ENCODE measurements at places on chromosomes 6 and 20.

- DNase-seq: no peak
Observed at GRCh38 chr20:24048024-24048611, 59.5 kb upstream of the GGTLC1 start.

- peak; percentile 5 for DNase-seq
Observed at GRCh38 chr20:6599876-6600735, 167.4 kb upstream of the BMP2 start.

DNA sequence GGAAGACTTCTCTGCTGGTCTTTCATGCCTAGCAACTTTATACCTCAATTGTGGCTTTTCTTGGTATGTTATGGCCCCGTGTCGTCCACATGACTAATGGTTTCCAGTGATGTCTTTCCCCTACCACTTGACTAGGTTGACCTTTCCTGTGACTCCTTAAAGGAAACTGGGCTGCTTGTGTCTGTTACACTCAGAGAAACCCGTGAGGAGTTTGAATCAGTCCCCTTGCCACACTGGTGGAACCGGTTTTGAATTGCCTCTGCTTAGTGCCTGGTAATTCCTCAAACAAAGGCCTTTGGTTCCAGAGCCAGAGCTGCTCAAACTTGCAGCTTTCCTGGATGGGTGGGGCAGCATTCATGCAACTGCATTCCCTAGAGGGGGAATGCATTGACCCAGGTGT is 21.9 kb downstream of the ECT2L start:
- DNase-seq: peak; percentile 61

- DNase-seq: no peak
Observed at GRCh38 chr6:24797596-24798216, 1.0 kb downstream of the ARMH2 start.

DNA sequence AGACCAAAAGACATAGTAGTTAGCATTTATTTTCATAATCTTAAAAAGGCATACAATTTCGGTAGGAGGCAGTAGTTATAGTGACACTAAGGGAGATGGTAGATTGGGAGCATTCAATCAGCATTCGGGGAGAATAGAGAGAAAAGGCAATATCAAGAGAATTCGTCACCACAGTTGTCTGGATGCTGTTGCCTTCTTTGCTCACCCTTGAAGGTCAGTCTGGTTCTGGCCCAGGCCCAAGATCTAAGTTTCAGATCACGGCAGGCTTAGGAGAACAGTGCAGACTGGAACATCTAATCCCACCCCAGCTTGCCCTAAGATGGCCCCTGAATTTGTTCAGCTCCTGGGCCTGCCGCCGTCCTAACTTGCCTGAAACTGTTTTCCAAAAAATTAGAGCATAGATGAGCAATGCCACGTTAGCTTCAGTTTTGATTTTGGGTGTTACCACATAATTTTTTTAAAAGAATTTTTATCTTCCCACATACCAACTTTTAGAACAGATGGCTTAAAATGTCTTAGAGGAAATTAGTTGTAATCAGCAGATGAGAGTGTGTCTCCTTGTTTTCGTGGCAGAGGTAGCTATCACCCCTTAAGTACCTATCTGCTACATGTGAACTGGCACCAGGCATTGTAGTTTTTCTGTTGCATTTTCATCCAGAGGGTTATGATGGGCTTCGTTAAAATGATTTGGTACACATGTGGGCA is 8.3 kb upstream of the CEP85L start:
- peak; percentile 79 for DNase-seq

GRCh38 chr6:136317021-136317694 is 27.5 kb upstream of the BCLAF1 start:
- DNase-seq: peak; percentile 73

DNA sequence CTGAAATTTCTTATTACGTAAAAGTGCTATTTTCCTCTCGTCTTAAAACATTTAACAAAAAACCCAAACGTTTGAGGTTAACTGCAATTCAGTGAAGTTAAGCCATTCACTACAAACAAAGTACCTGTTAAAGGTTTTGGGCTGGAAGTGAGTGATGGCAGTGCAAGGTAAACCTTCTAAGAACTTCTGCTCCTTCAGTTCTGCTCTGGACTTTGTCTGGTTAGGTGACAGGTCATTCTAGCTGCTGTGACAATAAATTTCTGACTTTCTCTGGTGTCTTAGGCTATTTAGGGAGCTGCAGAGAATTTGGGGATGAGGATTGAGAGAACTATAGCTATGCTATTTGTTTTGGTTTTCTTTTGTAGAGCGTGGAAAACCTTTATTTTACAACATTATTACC is 36.5 kb upstream of the NEDD9 start:
- no peak for DNase-seq

GRCh38 chr6:51559059-51559458 is 528.4 kb downstream of the PKHD1 start:
- DNase-seq: no peak

DNA sequence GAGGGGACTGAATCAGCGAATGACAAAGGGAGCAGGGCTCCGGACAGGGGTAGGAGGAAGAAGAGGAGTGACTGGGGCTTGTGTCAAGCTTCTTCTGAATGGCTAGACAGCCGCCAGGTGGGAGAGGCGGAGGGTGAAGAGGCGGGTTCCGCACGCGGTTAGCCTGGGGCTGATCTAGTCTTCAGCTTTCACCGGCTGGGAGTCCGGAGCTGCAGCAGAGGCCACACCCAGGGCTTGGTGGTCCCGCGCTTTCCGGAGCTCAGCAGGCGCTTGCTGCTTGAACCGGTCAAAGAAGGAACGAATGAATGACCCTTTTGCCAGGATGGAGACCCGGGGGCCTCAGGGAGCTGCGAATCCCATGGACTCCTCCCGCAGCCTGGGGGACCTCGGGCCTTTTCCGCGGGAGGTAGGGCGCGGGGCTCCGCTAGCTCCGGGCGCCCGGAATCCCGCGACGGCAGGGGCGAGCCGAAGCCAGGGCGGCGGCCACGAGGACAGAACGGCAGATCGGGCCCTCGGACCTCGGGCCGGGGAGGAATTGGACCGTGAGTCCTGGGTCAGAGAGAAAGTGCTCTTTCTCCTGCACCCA is at the start of gene C6orf141:
C6orf141 (plus strand) TSS at position 177 of the 586 bp plus-strand sequence; CDS start at position 302, 125 bp downstream.
- no peak for DNase-seq

DNA sequence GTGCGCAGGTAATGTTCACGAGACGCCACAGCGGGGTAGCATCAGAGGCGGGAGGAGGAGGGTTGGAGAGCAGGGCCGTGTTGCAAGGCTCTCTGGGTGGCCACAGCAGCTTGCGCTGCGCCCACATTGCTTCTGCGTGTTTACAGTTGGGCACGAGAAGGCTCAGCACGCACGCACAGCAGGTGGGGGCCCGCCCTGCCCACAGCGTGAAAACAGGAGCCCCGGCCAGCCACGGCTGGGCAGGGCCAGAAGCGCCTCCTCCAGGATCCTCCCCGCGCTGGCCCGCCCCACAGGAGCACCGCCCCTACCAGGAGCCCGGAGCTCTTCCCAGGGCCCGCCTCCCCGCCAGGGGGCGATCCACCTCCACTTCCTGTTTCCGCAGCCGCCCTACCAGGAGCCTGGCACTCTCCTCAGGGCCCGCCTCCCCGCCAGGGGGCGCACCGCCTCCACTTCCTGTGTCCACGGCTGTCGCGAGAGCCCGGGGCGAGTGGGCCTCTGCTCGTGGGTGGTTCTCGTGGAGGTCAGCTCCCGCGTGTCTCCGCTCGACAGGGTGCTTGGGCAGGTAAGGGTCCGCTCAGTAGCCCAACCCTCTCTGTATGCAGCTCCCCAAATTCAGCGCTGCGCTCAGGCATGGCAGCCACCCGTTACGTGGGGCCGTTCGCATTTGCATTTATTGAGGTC is at the start of gene FAM50B:
FAM50B (plus strand) TSS at position 449 of the 681 bp plus-strand sequence. CDS start 439 bp downstream, outside the sequence.
- DNase-seq: peak; percentile 76

- DNase-seq: no peak
Observed at GRCh38 chr20:49306903-49307620, 29.2 kb upstream of the ZNFX1 start.

DNA sequence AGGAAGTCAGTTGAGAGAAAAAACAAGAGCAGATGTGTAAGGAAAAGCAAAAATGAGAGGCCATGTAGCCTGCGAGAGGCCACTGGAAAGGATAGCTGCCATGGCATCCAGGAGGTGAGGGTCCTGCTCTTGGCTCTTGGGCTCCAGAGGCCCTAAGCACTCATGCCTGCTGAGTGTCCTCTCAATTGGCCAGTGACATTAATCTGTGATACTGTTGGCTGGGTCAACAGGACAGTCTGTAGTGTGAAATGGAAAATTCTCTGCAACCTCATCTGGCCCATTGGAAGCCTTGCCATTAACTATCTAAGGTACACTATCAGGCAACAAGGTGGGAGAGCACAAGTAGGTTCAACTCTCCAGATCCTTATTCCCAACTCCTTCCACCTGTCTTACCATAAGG is 180.9 kb downstream of the LY86 start:
- DNase-seq: no peak

DNA sequence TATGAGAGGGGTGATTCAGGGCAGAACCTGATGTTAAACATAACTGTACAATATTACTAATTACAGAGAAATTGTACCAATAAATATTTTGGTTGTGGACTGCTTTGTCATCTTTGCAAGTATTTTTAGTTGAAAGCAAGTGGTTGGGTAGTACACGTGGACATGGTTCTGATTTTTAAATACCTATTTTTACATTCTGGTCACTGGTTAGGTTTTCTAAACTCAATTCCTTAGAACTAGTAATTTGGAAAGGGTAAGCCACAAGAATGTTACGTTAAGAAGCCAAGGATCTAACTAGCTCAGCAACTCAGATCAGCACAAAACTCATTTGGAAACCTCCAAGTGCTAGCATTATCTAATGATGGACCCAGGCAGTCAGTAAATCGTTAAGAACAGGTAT is 2.7 kb downstream of the EPB41L2 start:
- DNase-seq: no peak

- no peak for DNase-seq
Observed at GRCh38 chr6:69881322-69882151, 15.2 kb downstream of the COL19A1 start.

DNA sequence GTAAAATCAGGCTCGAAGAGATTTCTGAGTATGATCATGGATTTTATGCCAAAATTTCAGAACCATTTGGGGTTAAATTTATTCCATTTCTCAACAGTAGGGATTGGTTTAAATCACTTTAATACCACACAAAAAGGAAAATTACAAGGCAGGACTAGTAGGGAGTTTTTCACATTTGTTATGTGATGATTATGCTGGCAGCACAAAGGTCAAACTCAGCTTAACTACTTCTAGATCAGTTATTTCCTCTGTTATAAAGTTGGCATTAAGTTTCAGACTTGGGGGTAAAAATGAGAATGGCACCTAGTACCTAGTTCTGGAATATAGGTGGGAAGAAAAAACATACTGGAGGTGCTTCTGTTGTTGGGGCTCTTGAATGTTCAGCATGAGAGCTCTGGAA is 39.5 kb downstream of the PHF3 start:
- no peak for DNase-seq

- no peak for DNase-seq
Observed at GRCh38 chr6:9095729-9096128, 660.4 kb upstream of the SLC35B3 start.

DNA sequence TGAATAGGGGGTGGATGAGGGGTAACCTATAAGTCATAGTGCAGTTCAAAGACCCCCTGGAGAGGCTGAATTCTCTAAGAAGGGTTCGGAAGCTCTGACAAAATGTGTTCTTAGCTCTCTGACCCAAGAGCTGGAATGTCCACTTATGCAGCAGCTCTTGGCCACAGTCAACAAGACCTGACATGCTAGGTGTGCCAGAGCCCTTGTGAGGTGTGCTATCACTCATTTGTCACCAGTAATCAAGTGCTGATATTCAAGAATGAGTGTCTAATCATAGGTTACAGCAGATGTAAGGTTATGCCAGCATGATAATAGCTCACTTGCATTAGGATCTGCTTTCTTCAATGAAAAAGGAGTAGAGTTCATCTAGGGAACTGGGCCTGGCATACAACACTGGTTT is 28.1 kb downstream of the TOMM6 start:
- DNase-seq: no peak

- DNase-seq: peak; percentile 53
Observed at GRCh38 chr6:150930841-150931240, 65.3 kb downstream of the MTHFD1L start.

DNA sequence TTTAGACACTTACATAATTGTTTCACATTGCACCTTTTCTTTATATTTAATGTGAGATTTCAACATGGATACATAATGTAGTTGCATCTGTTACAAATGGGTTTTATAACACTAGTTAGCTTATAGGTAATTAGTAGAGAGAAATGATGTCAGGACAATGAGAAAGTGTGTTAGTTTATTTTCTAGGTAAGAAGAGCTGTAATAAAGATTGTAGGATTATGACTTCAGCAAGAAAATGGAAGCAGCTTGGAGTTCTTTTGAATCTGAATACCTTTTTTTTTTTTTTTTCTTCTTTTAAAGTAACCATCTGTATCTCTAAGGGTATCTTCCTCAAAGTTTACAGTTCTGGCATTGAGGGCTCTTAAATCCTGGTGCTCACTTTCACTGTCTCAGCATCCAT is 35.3 kb downstream of the CD2AP start:
- DNase-seq: peak; percentile 7

GRCh38 chr6:106609699-106610098 is 19.6 kb downstream of the RTN4IP1 start:
- DNase-seq: peak; percentile 15

- peak; percentile 79 for DNase-seq
Observed at GRCh38 chr6:151059612-151060095, 180.1 kb upstream of the AKAP12 start.

DNA sequence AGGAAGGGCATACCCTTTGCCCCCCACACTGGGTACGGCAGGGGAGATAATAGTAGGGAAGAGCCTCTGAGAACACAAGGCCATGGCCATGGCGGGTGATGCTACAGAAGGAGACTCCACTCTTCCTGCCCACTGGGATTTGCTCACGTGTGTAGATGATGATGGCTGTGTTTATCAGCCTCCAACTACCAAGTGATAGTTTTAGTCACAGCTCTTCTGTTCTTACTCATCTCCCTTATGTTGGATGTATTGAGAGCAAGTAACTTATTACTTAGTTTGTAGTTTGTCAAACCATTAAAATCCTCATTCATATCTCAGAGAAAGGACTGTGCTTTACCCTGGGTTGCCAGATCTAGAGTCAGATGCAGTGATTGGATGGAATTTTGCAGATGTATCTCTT is 66.0 kb downstream of the CDH26 start:
- DNase-seq: no peak

GRCh38 chr6:113848280-113848679 is 8.9 kb upstream of the MARCKS start:
- DNase-seq: no peak

GRCh38 chr6:45305546-45305945 is 22.6 kb upstream of the RUNX2 start:
- DNase-seq: peak; percentile 6

DNA sequence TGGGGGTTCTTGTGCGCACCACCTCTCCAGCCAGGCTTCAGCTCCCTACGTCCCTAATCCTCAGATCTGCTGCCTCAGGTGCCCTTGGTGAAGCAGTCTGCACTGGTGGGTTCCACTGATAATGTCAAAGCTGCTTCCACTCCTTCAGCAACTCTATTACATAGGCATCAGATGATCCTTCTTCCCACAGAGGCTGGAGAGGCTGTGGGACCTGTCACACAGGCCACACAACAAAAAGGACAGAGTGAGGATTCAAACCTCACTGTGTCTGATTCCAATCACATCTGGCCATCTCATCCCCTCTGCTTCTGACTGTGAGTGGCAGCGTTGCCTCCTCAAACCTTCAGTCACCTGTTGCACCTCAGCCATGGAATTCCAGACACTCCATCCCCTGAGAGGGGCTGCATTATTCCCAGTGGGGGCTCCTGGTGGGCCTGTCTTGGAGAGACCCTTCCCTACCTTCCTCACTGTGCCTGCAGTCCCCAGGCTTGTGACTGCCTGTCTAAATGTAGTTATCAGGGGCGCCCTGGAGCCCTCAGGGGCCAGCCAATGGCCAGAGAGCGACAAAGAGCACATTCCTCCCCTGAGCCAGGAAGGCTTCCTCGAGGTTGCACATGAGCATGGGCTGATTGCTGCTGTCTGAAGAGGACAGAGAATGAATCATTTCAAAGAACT is 211.4 kb upstream of the ECI2 start:
- peak; percentile 57 for DNase-seq
